ENCODE measurements at places on chromosomes 16 and 17.

DNA sequence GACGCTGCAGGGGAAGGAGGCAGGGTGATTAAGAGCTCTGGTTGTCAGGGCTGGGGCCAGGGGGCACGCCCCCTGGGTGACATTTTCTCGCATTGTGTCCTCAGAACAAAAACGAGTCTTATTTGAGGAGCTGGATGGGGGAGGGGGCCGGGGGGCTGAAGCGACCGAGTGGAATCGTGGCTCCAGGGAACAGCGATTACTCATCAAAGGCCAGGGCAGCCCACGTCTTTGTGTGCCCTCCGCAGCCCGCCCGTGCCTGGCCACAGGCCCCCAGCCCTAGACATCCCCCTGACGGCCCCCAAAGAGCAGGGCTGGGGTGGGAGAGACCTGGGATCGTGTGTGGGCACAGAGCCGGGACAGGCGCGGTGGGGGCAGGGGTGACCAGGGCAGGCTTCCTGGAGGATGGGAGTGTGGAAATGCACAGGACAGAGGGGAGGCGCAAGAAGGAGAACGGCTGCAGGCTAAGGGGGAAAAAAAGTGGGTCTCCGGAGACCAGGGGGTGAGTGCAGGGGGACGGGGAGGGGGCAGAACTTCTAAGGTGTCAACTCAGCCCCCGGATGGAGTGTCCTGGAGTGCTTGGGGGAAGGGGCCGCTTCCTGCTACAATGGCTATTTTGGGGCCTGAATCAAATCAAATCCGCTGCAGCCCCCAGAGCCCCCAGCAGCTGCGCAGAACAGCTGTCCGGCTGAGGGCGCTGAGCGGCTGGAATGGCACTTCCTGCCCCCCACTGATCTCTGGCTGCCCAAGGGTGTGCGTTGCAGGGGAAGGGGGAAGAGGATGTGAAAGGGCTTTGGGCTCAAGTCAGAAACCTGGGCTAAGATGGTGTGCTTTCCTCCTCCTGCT, 24.0 kb upstream of the PHB1 start:
- DNase-seq, result no peak

GRCh38 chr16:77183137-77183536, 7.9 kb upstream of the MON1B start:
- DNase-seq, result no peak

DNA sequence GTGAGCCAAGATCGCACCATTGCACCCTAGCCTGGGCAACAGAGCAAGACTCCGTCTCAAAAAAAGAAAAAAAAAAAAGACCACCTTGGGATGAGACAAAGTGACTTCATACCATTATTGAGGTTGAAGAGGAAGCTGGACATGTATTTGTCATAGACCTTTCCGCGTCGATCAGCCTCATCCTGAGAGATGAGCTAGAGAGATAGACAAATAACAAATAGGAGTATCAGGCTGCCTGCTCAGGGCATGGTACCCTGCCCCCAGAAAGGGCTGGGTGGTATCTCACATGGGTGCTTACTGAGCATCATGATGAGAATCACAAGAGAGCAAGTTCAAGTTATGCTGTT, 22.1 kb downstream of the CNTNAP1 start:
- no peak for DNase-seq

GRCh38 chr16:85055493-85056210, 28.1 kb downstream of the KIAA0513 start:
- DNase-seq, result no peak

DNA sequence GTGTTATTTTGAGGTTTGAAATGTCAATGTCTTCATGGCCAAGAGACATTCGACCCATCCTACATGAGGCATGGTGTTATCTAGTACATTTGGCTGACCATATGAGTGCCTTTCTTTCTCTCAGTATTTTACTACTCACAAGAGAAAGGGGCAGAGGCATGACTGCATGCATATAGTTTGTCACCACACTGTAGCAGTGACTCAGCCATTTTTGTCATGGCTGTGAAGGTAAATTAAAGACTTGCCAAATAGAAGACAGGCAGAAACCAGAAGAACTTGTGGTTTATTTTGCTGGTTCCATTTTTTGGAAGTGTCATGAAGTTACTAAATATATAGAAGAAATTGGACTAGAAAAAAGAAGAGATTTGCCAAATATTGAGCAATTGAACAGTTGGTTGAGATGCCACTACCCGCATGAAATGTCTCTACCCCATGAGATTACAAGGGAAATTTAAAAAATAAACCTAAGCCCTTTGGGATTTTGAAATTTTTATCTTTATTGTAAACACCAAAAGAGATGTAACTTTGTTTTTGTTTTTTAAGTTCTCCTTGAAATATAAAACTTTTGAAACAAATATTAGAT, 170.3 kb downstream of the CHD9 start:
- no peak for DNase-seq

DNA sequence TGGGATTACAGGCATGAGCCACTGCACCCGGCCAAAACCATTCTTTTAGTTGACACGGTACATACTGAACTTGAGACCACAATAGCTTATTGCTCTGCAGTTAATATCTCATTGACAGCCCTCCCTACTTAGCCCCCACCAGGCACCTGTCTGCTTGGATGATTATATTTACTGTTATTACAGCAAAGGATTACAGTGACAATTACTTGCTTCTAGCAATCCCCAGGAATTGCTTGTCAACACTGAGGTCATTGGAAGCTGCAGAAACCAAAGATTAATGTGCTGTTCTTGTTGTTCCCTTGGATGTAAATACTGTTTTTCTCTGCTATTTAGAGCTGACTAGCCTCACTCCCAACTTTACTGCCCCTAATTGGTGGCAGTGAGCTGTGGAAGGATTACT, 211.2 kb downstream of the LGALS9B start:
- DNase-seq, result no peak

GRCh38 chr17:13384626-13385025, 217.1 kb downstream of the HS3ST3A1 start:
- DNase-seq, result no peak

- DNase-seq, result peak; percentile 11
Observed at GRCh38 chr17:29248845-29249244, 2.2 kb downstream of the CRYBA1 start.

GRCh38 chr16:26787924-26788323, 278.8 kb upstream of the C16orf82 start:
- no peak for DNase-seq

GRCh38 chr17:59771093-59771492, 63.6 kb downstream of the VMP1 start:
- DNase-seq, result no peak

DNA sequence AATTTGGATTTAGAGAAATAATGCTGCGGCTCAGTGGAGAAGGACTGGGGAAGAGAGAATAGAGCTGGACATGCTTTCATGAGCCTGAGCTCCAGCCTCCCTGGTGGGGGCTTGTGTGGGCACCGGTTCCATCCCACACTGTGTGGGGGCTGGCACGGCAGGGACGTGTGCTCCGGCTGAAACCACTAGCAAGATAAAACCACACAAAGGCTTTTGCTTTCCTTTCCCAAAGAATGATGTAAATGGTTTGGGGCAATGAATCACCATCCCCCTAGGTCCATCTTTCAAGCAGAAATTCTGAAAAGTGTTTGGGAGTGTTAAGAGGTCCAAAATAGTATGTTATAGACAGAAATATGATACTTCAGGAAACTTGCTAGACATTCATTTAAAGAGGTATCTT, 77.0 kb downstream of the CDH11 start:
- peak; percentile 77 for DNase-seq

- peak; percentile 81 for DNase-seq
Observed at GRCh38 chr17:14741491-14741890, 440.6 kb downstream of the HS3ST3B1 start.

GRCh38 chr17:8012996-8013640, 10.7 kb downstream of the GUCY2D start:
- DNase-seq, result peak; percentile 48

DNA sequence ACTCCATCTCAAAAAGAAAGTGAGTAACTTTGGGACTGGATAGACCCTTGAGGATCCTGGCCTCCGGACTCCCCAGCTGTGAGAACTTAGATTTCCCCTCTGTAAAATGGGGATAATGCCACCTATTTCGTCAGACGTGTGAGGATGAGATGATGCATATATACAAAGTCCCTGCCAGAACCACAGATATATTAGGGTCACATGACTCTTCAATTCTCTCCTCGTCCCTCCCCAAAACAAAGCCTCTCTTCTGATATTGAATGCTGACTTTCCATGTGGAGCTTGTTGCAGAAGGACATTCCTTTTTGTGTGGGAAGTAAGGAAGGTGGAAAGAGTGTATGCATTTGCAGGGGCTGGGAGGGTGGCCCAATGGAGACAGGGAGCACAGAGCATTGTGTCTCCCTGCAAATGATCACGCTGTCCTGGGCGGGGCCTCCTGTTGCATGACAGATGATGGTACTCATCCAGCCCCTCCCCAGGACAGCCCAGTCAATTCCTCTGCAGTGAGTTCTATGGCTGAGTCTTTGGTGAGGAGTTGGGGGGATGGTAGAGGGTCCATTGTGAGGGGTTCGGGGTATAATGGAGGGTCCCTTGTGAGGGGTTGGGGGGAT, 35.1 kb upstream of the MGAT5B start:
- no peak for DNase-seq

DNA sequence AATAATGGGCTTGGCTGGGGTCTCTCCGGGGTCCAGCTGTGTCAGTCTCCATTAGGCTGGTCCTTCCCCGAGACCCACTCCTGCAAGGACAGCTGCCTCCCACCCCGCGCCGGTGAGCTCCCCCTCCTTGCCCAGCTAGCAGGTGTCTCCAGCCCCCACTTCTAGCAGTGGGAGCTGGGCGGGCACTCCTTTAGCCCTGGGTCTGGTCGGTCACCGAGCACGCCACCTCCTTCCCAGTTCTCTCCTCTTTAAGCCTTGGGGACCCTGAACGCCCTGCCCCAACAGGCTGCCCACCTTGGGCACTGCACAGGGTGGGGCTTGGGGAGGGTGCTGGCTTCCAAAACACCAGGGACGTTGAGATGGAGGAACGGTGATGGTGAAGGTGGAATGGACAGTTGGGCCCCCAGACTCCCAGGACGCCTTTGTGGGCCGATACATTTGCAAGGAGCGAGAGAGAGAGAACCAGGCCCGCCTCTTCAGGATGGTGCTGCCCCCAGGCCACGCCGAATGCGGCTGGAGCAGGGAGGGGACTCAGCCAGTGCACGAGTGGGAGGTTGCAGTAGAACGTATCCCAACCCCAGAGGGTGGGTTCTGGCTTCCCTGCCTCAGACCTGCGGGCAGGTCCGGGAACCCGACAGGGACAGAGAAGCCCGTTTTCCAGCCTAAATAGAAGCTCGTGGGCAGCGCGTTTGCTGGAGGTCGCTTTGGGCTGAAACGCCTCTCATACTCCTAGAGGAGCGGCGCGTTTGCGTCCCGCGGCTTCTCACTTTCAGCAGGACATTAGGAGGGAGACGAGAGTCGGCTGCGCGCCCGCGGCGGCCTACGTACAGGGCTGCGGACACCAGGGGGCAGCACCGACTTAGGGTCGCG, 10.7 kb downstream of the TBX2 start:
- peak; percentile 99 for DNase-seq

DNA sequence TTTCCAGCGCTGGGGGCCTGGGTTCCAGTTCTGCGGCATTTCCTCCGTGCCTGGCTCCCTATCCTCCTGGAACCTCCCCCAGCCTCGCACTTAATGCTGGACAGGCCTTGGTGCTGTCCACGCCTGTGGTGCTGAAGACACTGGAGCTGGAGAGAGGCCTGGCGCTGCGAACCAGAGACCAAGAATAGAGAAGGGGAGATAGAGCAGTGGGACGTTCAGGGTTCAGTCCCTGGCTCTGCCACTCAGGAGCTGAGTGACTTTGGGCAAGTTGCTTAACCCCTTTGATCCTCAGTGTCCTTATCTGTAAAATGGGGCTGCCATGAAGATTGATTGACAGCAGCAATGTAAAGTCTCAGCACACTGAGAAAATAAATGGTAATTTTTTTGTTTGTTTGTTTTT, 11.9 kb downstream of the SBK1 start:
- DNase-seq, result peak; percentile 69

DNA sequence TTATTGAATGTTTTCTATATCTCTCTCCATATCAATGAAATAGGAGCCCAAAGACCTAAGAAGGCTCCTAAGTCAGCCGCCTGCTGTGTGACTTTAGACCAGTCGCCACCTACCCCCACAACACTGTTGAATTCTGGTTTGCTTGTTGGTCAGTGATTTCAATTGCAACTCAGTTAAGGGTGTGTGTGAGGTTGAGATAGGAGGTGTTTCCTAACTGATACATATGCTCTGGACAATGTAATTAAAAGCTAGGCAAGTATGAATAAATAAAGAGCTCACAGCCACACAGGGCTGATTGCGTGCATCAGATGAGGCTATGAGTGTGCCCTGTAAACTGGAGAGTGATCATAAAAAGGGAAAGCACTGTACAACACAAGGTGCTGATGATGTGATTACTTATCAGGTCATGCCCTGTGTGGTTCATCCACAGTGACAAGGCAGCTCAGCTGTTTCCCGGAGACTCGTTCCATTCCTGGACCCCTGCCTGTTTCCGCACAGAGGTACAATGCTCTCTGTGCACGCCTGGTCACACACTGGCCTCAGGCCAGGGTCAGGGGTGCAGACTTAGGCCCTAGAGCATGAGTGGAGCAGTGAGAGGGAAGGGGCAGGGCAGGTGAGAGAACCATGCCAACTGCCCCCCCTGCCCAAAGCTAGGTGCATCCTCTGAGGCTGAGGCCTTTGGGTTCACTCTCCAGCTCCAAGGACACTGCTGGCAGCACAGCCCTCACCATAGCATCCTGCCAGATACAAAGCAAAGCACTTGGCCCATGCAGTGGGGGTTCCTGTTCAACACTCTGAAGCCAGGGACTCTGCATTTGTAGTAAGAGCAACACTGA, 3.3 kb upstream of the KRT35 start:
- DNase-seq, result no peak

- DNase-seq, result peak; percentile 72
Observed at GRCh38 chr17:42404326-42405055, 16.2 kb upstream of the STAT3 start.

DNA sequence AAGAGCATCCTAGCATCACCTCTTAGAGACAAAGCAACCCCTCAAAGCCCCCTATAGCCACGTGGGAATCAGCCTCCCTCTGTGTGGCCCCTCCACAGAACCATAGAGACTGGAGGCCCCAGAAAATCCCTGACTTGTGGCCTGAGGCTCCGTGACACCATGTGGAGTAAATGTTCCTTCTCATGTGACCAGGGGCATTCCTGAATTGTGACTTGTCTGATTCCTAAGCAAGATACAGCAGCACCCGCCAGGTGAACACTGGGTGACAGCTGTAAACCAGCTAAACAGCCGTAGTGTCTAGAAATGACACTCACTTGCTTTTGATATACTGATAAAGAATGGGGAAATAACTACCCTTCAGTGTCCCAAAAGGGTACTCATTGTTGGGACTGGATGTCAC, 79.0 kb downstream of the DYNLRB2 start:
- no peak for DNase-seq

- peak; percentile 69 for DNase-seq
Observed at GRCh38 chr17:81025065-81025740, 9.7 kb upstream of the BAIAP2 start.

DNA sequence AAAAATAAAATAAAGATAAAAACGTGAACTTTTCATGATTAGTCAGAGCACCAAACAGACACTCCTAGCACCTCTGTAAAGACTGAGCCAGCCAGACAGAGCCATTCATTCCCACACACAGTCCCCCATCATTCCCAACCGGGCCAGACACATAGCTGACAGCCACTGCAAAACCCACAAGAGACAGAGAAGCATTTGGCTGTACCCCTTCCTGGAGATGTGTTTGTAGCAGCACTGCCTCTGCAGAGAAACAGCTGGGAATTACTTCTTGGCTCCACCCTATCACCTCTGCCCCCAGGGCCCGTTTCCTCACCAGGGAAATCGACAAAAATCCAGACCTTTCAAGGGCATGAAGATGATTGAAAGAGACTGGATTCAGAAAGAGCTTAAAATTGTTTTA, 46.4 kb downstream of the MYH11 start:
- DNase-seq, result peak; percentile 76
